ENCODE measurements at places on chromosomes 13 and 19.

DNA sequence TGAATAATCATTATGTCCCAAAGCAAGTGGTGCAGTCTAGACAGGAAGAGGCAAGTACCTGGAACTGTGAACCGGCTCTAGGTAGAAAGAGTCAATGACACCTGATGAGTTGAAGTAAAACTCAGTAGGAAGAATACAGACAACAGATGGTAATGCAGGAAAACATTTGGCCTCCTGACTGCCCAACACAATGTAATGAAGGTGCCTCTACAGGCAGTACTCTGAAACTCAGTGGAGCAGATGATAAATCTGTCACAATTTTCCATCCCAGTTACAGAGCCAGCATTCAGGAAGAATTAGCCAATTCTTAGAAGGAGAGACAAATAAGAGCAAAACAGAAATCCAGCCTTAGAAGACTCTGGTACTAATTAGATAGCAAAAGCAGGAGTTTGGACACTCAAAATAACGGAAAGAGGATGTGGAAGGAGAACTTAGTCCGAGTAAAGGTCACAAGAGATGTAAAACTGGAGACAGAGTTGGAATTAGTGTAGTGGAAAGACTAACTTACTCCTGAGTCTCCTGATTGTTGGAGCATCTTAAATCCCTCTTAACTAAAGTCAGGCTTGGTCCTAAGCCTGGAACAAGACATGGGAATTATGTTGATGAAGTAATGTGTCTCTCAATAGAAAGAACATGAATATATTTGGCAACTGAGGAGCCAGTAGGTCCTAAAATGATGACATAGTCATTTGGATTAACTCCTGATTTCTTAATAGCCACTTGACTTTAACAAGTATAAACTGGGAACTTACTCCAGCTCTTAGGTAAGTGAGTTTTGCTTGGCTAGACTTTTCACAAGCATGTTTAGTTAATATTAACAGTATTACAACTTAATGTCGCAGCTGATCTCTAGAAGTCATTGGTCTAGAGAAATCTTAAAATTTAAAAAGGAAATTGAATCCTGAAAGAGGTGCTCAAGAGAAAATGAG is 457.3 kb upstream of the MIR17HG start:
- H3K36me3 ChIP-seq: no peaks in the 10 kb centered on the region
- no peak overlapping the region for H3K27ac ChIP-seq
- DNase-seq: no peak
- no peak overlapping the region for H3K4me3 ChIP-seq
- H3K4me1 ChIP-seq: no peaks in the 10 kb centered on the region
- H3K27me3 ChIP-seq: no peaks in the 10 kb centered on the region

DNA sequence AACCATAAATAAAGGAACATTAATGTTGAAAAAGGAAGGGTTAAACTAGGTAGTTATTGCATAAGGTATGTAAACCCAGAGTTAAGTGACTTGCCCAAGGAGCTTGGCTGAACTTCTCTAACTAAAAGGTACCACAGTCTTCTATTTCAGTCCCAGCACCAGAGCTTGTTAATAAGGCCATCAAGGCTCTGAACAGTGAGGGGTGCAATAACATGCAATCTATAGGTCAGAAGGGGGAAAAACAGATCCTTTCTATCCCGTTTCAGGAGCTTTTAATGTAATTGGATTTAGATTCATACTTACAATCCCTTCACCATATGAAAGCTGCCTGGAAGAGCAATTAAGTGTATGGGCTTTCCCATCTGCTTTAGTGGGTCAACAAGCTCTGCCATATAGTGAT is 441.5 kb upstream of the SPRY2 start:
- no peak overlapping the region for H3K27ac ChIP-seq
- H3K27me3 ChIP-seq: no peaks in the 10 kb centered on the region

DNA sequence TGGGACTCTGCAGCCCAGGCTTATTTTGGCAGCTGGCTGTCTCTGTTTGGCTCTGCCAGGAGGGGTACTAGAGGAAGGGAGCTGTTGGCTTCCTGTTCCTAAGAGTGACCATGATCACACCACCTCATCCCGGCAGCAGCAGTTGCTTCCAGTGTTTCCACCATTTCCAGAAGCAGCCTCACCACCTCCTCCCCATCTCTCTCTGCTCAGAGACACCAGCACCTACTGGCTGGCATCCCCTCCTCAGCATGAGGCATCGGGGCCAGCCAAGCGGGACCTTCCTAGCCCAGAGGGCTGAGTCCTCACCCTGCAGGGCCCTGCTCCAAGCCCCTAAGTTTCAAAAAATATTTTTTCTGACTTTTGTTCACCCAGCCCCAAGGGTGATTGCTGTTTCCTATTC is 59.0 kb downstream of the NUFIP1 start:
- H3K27me3 ChIP-seq: no peaks in the 10 kb centered on the region
- DNase-seq: no peak
- no peaks in the 10 kb centered on the region for H3K36me3 ChIP-seq
- no peak overlapping the region for H3K4me3 ChIP-seq
- no peaks in the 10 kb centered on the region for H3K4me1 ChIP-seq

DNA sequence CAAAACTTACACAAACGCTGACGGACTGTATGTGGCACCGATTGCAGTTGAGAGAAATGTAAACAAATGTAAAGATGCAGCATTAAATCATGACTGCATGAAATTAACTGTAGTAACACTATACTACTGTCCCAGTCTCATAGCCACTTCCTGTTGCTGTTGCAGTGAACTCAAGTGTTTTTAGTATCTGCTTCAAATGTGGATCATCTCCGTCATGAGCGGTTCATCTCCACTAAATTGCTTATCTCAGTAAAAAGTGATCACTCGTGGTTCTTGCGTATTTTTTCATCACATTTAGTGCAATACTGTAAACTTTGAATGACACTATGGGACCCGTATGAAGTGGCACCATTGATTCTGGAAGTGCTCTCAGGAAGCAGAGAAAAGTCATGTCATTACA is 60.3 kb upstream of the RNF113B start:
- no peaks in the 10 kb centered on the region for H3K36me3 ChIP-seq
- no peak overlapping the region for H3K27ac ChIP-seq
- no peaks in the 10 kb centered on the region for H3K27me3 ChIP-seq
- DNase-seq: no peak
- no peaks in the 10 kb centered on the region for H3K4me1 ChIP-seq

DNA sequence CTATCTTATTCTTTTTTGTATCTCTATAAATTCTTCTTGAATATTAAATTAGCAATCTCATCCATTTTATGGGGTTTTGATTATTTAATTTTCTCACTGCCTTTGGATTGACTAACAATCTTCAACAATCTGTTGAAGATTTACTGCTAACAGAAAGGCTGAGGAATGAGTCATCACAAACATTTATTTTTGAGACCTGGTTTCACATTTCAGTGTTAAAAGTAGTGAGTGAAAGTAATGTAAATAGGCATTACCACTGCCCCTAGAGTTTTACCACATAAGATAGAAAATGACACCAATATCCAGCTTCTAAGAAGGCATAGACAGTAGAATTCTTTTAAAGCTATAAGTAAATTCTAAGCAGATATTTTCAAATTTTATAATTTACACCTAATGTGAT is 472.8 kb downstream of the OLFM4 start:
- no peak overlapping the region for H3K4me3 ChIP-seq
- no peaks in the 10 kb centered on the region for H3K4me1 ChIP-seq
- no peak overlapping the region for H3K27ac ChIP-seq
- H3K27me3 ChIP-seq: no peaks in the 10 kb centered on the region
- no peaks in the 10 kb centered on the region for H3K36me3 ChIP-seq
- DNase-seq: no peak

- no peak for DNase-seq
- peaks cover 3% of the 10 kb centered on the region for H3K36me3 ChIP-seq
- H3K27ac ChIP-seq: no peak overlapping the region
- H3K4me1 ChIP-seq: no peaks in the 10 kb centered on the region
- no peaks in the 10 kb centered on the region for H3K27me3 ChIP-seq
- H3K4me3 ChIP-seq: no peak overlapping the region
Measured at GRCh38 chr13:98843482-98843877, 91.0 kb upstream of the SLC15A1 start.

DNA sequence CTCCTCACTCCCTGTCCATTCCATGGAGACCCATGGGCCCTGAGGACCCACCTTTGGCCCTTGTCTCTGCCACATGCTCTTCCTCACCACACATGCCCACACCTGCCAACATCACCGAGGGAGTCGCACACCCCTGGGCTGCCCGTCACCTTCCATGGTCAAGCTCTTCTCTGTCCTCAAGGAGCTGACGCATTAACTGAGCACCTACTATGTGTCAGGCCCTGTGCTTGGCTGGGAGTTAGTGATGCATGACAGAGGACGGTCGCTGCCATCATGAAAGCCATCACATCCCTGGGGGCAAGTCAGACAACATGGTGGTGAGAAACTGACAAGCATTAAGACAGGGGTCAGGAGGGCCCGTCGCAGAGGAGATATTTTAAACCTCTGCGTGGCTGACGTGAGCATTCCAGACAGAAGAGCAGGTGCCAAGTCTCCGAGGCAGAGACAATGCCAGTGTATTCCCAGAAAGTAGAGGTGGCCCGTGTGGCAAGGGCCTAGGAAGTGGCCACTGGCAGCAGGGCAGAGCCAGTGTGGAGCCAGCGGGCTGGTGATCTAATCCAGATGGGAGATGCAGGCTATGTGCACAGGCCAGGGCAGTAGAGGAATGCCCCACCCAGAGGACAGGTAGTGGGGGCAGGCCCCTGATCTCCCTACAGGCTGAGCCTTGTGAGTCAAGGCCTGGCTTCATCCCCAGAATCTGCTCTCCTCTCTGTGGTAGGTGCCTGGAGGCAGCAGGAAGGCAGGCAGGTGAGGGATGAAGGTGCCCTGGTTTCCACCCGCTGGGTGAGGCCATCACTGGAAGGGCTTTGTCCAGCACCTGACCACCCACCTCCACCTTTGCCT is 21.2 kb downstream of the ELAVL1 start:
- no peaks in the 10 kb centered on the region for H3K4me1 ChIP-seq
- H3K27ac ChIP-seq: no peak overlapping the region
